ENCODE measurements at places on chromosomes 11 and 22.

GRCh38 chr22:48921411-48921903 lies 906.2 kb downstream of the BRD1 start:
- DNase-seq: no peak

DNA sequence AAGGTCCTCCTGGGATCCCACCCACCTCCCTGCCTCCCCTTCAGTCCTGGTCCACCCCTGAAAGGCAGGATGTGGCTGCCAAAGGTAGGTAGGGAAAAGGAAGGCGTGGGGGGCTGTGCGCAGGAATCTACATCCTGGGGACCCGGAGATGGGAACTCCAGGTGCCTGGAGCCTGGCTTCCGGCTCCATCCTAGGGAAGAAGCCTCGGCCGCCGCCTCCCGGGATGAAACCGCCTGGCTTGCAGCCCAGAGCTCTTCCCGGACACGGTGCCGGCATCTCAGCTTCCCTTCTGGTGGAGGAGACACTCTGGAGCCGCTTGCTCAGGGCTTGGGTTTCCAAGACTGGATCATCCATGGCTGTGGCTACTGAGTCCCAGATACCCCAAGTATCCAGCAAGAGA lies 33.3 kb upstream of the PDGFB start:
- DNase-seq: no peak

DNA sequence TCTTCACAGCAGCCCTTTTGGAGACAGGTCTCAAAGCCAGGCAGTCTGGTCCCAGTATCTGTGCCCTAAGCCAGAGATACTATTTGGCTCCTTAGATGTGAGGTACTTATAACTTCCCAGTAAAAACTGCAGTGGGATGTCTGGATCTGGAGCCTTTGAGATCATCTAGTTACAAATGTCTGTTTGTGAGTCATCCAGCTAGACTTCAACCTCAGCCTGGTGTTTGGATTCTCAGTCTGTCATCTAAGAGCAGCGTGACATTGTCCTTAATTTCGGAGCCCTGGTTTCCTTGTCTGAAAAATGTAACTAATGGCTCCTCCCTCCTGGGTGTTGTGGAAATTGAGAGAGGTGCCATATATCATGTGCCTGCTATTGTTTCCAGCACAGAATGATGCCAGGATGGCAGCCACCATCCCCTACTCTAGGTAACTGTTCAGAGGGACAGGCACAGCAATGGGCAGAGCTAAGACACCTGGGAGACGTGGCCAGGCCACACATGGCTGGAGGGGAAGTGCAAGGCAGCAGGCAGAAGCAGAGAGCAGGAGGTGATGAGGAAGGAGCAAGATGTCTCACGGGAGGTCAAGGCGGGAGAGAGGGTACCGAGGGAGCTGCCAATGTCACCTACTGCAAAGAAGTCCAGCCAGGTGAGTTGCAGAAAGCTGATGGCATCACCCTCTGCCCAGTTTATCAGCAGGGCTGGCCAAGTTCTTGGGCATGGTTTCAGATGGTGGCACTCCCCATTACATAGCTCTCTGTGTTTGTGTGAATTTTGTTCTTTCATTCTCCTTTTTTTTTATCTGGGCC lies 20.6 kb upstream of the ST3GAL4 start:
- DNase-seq: no peak

DNA sequence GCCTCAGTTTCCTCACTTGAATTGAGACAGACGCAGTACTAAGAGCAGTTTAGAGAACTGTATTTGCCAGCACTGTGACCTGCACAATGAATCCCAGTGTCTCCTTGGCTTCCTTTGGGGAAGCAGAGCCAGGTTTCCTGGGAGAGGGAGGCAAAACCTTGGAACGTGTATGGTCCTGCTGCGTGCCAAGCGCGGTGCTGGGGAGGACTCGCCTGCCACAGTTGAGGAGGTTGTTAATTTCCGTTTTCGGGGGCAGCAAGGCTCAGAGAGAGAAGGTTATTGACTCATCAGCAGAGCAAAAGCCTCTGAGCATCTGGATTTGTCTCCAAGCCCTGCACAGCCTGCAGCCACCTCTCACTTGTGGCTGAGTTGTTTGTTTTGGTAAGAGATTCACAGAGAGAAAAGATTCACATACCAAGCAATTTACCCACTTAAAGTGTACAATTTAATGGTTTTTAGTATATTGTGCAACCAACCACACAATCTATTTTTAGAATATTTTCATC lies 10.8 kb downstream of the SYT12 start:
- DNase-seq: no peak

DNA sequence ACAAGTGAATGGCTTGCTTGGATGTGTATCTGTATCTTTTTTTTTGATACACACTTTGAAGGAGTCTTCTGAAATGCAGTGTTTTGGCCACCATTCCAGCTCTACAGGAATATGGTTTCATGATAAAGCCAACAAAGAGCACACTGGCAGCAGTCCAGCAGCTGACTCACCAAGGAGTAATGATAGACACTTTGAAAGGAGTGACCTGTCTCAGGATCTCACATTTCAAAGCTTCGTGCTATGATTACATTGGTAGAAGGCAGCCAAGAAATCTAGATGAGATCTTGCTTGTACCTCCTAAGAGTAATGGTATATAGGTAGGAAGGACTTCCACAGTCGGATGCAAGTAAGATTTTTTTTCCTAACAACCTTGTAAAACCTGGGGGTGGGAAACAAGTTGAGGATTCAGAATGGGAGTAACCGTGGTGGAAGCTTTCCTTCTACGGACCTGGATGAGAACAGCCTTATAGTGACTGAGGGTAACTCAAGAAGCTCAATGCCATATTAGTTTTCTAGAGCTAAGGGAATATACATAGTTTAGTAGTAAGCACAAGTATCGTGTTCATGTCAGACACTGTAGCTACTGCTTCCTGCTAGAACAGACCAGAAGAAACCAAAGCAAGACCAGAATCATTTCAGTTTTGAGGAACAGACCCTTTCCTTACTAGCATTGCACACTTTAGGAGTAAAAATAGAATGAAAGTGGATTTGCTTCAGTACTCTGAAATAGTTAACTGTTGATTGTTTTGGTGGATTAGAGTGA lies 25.0 kb downstream of the MTMR3 start:
- DNase-seq: peak; percentile 94

GRCh38 chr11:93256623-93257022 lies 58.8 kb upstream of the SLC36A4 start:
- no peak for DNase-seq

DNA sequence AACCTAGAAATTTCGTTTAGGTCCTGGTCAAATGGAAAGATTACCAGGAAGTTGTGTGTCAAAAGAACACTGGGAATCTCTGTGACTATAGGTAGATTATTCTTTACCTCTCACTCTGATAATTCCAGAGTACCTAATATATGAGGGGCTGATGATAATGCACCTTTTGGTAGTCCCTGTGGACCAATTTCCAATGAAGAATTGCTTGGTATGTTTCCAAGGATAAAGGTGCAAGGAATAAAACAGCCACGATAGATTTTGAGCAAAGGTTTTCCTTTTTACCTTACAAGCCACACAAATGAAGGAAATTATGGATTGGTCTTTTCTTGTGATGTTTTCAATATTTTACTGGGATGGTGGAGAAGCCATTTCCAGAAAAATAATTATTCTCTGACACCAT lies at the start of gene OR8H1:
OR8H1 (minus strand) TSS at position 101 of the 400 bp plus-strand sequence. CDS start 1,192 bp downstream, outside the sequence.
- no peak for DNase-seq

DNA sequence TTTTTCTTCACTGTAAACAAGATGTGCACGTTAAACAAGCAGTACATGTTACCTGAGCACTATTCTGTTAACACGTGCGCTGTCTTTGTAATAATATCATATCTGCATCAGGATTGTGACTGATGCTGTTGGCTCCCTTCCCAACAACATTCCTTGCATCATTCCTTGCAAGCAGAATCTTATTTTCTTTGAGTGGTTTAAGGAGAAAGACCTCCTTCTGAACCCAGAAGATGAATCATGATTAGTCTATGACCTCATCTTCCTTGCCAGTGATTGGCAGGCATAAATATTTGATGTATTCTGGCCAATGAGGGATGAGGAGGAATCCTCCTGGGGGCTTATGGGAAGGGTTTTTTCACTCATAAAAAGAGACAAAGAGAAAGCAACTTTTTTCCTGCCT lies 46.2 kb downstream of the C11orf71 start:
- no peak for DNase-seq

DNA sequence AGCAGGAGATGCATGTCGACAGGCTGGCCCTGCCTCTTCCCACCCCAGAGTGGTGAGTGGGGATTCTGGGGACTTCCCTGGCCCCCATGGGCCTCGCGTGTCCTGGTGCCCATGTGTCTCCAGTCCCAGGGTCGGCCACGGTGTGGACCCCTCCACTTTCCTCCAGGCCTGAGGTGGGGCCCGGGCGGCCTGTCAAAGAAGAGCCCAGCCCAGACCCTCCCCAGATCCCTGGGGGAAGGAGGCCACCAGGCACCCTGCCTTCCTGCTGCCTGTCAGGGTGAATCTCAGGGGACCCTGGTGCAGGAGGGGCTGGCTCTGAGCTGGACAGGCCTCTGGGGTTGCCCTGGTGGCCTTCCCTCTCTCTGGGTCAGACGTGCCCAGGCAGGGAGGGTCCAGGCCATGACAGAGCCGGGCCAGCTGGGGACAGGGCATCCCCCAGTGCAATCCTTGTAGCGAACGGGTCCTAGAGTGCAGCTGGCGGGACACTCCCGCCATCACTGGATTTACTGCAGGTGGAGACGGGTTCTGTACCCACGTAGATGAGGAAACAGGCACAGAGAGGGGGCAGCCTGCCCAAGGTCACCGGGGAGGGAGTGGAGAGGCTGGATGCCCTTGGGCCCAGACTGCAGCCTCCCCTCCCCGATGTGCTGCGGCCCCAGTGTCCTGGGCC lies 13.5 kb upstream of the MUC6 start:
- no peak for DNase-seq

DNA sequence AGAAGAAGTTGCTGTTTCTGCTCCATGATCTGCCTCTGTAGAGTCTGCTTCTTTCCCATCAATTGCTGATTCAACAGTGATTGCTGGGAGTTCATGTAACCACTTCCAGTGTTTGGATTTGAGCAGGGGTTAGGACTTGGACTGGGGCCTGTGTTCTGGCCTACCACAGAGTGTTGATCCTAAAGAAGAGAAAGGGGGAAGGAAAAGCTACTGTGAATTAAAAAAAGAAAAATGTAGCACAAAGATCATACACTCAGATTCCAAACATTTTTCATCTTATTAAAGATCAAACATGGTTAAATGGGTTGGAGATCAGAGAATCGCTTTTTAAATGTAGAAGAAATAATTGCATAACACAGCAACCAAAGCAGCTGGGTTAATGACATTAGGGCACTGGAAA lies 67.6 kb upstream of the MTMR2 start:
- no peak for DNase-seq

DNA sequence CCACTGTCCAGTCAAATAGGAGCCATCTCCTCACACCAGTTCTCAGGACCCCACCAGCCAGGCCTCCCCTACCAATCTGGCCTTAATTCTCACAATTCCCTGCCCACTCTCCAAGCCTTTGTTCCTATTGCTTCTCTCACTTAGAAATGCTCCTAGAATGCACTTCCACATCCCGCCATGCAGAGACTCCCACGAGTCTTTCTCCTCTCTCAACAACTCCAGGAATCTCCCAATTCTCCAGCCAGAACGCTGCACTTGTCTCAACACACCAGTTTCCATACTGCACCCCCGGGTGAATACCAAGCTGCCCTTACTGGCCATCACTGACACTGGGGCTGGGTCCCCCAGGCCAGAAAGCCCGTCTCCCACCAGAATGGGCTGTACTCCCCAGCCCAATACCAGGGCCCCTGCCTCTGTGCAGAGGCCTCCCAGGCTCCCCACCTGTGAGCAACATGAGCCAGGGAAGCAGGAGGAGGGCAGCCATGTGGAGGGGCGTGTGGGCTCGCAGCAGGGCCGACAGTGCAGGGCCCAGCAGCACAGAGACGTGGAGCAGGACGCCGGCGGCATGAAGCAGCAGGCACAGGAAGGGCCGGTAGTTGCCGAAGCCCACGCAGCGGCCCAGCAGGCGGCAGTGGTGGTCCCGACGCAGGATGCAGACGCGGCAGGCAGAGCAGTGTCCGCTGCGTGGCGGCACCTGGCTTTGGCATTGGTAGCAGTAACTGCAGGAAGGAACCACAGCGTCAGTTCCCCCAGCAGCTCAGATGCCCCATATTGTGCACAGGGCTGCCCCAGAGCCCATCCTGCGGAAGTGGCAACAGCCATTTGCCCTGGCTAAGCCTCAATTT lies 2.4 kb downstream of the ZDHHC24 start:
- peak; percentile 75 for DNase-seq

DNA sequence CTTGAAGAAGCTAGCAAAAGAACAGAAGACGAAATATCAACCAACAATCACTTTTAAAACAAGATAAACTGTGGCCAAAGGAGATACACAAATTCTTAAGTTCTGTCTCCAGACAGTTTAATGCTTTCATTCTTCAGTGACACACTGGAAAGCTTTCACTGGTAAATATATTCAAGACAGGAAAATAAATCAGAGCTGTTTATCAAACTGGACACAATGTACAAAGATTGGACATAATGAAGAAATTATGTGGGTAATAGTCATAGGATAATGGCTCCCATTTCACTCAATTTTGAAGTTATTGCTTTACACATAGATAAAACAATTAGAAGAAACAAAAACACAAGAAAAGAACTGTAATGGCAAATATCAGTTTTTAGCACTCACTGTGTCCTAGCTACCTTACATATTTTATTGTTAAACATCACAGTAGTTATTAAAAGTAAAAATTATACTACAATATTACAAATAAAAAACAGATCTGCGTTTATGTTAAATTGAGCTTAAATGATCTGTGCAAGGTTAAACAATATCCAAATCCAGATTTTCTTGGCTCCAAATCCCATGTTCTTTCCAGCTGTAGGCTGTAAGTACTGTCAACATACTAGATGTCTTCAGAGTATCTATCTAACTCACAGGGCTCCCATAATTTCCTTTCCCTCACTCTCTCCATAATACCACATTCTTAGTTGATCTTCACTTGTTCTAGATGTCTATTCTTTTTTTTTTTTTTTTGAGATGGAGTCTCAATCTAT lies 38.6 kb upstream of the NOX4 start:
- no peak for DNase-seq

DNA sequence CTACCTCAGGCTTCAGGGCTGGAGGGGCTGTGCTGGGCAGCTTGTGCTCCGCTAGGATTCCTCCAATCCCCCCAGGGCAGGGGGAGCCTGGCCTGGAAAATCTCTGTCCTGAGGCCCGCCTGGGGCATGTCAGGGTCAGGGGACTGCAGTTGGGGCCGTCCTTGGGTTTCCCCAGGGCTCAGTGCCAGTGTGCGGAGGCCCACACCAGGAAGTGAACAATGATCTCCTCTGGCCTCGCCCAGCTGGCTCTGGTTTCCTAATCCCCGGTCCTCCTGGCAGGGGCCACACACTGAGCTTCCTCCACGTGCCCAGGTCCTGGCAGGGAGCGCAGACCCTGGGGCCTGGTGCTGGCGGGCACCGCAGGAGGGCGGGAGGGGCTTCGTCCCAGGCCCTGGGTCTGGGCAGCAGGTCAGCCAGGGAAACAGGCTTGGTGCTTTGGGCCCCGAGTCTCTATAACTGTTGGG lies 1.4 kb upstream of the MUC2 start:
- DNase-seq: no peak
